ENCODE measurements at places on chromosomes 16 and 17.

DNA sequence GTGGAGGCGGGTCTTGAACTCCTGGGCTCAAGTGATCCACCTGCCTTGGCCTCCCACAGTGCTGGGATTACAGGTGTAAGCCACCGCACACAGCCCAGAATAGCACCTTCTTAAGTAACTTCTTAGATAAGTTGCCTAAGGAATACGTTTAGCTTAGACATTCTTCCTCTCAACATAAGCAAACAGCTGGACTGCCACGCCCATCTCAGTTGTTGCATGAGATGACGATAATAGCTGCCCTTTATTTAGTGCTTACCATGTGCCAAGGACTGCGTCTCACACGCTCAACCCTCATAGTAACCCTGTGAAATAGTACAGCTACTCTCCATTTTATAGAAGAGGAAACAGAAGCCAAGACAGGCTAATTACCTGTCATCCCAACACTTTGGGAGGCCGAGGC lies 11.8 kb downstream of the HASPIN start:
- DNase-seq, result no peak

DNA sequence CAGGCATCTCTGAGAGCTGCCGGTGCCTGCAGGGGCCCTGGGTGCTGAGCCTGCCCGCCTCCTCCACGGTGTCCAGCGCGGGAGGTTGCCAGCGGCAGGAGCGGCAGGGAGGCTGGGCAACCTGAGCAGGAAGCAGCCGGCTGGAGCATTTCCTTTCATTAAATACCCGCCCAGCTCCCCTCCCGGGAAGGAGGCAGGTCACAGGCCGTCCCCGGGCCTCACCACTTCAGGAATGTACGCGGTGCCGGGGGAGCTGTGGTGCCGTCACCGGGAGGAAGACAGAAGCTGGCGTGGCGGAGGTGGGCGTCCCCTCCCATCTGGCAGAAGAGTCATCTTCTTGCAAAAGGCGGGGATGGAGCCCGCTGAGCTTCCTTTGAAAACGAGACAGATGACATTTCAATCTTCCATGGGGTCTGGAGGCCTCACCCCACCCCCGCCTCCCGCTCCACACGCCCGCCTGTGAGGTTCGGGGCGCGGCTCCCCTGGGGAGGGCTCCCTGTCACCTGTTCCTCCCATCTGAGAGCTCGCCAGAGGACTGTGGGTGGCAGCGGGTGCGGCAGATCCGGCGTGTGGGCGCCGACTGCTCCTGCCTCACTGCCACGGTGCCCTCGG lies 16.0 kb downstream of the SOX8 start:
- DNase-seq, result peak; percentile 16

DNA sequence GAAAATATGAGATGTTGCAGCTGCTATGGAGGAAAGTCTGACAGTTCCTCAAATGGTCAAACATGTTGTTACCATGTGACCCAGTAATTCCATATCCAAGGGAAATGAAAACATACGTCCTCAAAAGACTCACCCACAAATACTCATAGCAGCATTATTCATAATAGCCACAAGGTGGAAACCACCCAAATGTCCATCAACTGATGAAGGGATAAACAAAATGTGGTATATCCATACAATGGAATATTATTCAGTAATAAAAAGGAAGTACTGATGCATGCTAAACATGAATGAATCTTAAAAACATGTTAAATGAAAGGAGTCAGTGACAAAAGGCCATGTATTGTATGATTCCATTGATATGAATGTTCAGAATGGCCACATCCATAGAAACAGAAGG lies 140.2 kb downstream of the PITPNC1 start:
- no peak for DNase-seq

DNA sequence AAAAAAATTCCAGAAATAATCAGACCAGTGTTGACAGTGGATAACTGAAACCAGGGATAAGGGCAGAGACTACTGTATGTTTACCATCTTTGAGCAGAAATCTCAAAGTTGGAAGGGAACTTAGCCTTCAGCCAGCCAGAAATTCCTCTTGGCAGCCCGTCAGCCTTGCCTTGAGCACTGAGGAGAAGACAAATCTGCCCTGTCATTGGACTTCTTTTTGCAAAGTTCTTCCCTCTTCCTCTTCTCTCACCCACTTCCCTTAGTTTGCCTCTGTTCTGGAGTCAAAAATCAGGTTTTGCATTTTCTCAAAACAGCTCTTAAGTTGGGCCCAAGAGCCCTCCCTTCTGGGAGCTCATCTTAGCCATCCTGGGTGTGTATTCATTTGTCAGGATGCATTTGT lies 6.2 kb downstream of the TUFM start:
- no peak for DNase-seq

GRCh38 chr17:37089956-37090355 lies 141.2 kb downstream of the AATF start:
- peak; percentile 61 for DNase-seq

DNA sequence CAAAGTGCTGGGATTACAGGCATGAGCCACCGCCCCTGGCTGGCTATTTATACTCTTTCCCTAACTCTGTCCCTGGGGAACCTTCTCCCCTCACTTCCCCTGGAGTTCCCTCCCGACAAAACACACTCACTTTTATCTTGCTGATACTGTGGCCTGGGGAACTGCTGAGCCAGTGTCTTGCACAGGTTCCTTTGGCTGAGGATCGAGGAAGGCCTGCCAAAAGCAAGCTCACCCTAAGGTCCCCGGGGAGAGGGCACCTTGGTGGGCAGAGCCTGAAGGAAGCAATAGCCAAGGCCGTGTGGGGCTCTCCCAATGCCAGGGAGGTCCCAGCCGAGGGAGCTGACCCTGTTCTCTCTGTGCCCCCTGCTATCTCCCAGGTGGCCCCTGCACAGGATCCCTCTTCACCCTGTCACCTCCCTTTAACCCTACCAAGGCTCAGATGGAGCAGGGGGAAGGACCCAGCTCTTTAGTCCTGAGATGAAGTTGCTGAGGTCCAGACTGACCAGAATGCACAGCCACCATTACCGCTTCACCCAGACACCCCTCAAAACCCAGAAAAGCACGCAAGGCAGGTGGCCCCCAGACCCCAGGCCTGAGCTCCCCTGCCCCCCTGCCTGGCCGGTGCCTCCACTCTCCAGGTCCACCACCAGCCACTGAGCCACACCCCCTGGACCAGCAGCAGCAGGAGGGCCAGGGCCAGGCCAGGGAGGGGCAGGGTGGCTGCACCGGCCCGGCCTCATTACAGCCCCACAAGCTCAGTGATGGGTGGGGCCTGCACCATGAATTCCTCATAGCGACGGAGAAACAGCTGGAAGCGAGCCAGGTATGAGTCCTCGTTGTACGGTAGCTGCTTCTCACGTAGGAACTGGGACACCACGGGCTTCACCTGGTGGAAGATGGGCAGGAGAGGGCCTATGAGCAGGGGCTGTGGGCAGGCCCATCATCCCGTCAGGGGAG lies 5.1 kb upstream of the FDXR start:
- peak; percentile 88 for DNase-seq

- no peak for DNase-seq
Measured at GRCh38 chr16:25172831-25173230, 43.9 kb upstream of the AQP8 start.

DNA sequence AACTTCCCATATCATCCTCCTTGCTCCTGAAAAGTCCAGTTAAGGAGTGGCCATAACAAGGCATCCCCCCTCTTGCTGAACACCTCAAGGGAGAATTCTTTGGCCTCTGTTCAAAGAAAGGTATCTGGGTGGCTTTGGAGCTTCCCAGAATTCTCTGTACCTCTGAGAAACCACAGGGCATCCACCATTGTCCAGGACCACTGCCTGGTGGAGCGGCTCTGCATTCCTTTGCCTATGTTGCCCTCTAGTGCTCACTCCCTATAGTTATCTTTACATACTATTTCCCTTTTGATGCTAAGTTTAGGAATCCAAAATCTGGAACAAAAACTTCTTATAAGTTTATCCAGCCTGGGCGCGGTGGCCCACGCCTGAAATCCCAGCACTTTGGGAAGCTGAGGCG lies 30.3 kb downstream of the CHD9NB start:
- DNase-seq, result peak; percentile 52

- DNase-seq, result no peak
Measured at GRCh38 chr17:55377671-55378275, 43.9 kb downstream of the MMD start.

GRCh38 chr17:77266891-77267341 lies 126.1 kb downstream of the SEC14L1 start:
- DNase-seq, result no peak

DNA sequence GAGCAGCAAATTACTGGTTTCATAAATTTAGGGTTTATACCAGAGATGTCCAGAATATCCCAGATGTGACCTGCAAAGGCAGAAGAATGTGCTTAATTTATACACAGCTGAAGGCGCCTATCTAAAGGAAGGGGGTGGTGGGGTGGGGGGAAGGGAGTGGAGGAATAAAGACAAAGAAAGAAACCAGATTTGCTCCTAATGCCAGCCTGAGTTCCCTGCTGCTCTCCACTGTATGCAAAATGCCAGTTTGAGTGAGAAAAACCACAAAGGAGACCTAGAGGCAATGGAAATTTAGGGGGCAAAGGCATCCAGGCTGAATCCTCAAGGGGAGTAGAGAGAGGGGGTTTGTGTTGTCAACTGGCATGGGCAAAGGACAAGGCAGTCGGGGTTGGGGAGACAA lies 161.5 kb upstream of the TOX3 start:
- no peak for DNase-seq

DNA sequence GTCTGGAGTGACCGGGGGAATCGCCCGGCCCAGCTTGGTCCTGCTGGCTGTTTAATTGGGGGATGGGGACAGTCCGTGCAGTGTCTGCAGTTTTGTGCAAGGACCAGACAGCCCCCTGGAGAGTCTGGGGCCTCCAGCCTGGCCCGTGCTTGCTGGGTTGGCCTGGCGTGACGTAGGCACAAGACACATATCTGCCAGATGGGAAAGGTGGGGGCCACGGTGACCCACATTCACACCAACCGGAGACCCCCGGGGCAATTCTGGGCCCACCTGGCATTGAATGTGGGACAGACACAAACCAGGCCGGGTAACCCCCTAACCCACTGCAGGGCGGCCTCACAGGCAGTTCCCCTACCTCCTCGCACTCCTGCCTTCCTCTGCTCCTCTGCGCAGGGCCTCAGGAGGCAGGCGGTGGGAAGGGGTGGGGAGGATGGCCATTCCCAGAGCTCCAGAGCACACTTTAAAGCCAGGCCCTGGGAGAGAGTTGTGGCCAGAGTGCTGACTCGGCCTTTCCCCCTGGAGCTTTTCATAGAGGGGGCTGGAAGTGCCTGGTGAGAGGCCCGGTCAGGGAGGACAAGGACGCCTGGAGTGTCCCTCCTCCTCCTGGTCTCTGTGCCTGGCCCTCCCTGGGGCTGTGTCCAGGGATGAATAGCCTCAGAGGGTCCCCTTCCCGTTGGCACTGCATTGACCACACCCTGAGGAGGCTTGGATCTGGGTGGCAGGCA lies 1.5 kb downstream of the MRC2 start:
- DNase-seq, result no peak

DNA sequence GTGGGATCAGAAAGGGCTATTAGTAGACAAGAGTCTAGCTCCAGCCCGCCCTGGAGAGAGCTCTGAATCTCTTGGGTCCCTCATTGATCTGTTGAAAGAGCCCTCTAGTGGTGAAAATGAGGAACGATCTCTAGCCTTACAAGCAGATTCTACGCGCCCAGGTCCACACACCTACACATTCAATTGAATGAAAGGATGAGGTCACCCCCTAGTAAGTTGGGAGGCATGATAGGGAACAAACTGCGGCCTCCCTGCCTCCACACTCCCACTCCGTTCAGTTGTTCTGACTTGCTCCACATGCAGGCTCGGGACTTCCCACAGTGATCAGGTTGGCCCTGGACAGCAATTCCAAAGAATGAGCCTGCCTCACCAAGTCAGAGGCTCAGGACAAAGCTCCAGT lies 2.9 kb upstream of the CACNG3 start:
- DNase-seq, result peak; percentile 48

DNA sequence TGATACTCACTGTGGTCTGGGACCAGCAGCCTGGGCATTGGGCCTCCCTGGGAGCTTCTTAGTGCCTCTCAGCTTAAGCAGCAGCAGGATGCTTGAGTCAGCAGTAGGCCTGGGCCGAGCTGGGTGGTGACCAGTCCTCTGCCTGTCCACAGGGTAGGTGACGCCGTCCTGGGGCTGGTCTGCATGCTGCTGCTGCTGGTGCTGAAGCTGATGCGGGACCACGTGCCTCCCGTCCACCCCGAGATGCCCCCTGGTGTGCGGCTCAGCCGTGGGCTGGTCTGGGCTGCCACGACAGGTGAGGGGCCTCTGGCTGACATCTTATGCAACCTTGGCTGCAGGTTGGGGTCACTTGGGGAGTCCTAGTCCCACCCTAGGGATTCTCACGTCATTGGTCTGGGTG lies 7.4 kb downstream of the SLC26A11 start:
- no peak for DNase-seq

DNA sequence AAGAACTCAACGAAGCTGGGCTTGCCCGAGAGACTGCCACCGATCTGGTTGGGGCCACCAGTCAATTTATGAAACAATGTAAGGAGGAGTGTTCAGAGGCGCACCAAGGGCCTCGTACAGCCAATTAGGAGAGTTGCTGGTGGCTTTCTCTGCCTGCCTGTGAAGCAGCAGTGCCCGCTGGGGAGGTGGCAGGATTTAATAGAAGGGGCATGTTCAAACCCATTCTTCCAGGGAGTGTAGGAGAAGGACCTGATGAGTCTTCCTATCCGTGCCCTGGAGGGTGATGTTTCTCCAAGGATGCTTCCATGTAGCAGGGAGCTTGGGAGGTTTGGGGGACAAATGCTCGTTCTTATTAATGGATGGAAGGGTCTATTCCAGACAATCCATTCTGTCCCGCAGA lies 178.4 kb downstream of the CCDC182 start:
- no peak for DNase-seq

DNA sequence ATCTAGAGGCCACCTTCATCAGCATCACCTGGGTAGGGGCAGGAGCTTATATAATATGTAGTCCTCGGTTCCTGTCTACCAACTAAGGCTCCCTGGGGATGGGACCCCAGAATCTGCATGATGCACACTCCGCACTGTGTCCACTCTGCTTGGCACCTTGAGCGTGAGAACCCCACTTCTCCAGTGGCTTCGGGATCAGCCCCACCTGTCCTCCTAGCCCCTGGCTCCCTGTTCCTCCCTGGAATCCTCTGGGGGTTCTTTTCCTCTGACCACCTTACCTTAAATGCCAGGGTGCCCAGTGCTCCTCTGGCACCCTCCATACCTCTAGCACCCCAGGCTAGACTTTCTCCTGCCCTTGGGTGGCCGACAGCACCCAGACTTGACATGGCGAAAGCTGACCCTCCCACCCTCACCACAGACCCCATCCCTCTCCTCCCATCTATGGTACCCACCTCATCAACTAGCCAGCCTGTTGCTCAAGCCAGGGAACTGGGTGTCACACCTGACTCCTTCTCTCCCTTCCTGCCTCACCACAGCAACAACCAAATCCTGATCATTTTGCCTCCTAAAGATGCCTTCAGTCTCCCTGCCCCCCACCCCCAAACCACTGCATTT lies 2.8 kb upstream of the NXPH3 start:
- DNase-seq, result no peak

GRCh38 chr16:29139261-29139802 lies 154.5 kb downstream of the LAT start:
- DNase-seq, result no peak

- DNase-seq, result no peak
Measured at GRCh38 chr16:81756615-81757356, 22.3 kb upstream of the PLCG2 start.

- DNase-seq, result no peak
Measured at GRCh38 chr16:11686713-11687380, 18.6 kb downstream of the SNN start.
